ENCODE measurements at places on chromosomes 7 and 10.
A peak's percentile ranks its signal among the peaks of the same experiment; 100 is the strongest.

GRCh38 chr10:101767966-101768790 lies 7.7 kb downstream of the FGF8 start:
- no peak for DNase-seq

- DNase-seq, result no peak
Observed at GRCh38 chr10:102335184-102335583, 60.3 kb upstream of the NFKB2 start.

DNA sequence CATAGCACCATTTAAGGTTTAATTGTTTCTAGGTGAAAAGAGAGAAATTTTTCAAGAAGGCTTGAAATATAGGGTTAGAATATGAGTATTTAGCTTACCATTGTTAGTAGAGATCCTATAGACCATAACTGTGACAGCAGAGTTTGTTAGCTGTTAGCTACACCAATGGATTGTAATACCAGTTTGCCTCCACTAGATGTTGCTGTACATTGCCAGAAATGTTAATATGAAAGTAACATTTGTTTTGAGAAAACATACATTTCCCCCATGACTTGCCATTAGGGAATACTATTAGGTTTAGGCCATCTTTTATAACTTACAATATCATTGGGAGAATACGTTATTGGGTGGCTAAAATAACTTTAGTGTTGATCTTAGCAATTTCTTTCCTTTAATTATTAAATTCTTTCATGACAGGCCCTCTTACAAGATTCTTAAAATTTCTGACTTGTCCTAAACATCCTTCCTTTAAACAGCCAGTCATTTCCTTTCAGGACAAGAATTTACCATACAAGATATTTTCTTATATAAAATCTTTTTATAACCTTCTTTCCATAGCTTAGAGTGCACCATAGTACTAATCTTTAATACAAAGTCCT lies 39.5 kb downstream of the ZNF117 start:
- peak; percentile 4 for DNase-seq

DNA sequence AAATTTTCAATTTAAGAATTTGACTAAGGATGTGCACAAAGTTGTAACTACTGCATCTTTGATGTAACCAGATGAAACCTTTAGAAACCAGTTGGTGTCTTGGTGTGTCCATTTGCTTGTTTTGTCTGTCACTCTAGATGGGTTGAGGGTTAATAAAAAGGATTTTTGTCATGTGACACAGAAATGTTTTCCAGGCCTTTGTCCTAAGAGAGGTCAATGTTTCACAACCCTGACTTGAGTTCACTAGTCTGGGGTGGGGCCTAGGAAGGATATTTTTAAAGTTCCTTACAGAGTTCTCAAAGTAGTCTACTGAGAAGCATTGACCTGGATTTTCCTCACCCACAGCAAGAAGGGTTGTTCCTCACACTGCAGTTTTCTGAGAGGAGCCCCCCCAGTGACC lies 90.3 kb downstream of the HERPUD2 start:
- no peak for DNase-seq

DNA sequence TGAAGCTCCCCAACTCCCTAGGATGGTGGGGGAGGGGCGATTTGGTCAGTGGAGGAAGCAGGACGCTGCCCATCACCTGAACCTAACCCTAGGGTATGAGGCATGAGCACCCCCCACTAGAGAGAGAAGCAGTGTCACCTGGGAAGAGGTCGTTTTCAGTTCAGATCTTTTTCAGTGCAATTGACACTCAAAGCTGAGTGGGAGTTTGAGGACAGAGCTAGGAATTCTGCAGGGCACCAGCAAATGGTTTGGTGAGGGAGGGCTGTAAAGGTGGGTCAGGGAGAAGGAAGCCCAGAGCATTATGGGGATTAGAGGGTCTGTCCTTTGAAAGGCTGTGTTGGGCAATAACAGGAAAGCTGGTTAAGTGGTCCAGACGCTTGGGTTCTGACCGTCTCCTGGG lies 10.9 kb downstream of the BPGM start:
- no peak for DNase-seq

DNA sequence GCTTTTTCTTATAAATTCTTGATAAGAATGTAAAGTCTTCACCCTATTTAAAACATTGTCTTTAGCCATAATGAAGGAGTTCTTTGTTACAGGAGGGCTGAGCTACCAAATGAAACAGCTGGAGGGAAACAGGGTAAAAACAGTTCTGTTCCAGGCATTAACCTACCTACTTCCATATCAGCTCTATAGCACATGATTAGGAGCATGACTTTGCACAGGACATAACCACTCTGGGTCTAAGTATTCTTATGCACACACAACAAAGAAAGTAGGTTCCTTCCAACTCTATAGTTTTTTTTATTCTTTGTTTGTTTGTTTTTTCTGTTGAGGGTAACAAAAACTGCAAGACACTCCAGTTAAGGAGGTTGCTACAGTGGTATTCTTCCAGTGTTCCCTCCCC lies 52.7 kb downstream of the SCIN start:
- DNase-seq, result no peak

GRCh38 chr10:61471491-61471890 lies 18.3 kb upstream of the TMEM26 start:
- no peak for DNase-seq

DNA sequence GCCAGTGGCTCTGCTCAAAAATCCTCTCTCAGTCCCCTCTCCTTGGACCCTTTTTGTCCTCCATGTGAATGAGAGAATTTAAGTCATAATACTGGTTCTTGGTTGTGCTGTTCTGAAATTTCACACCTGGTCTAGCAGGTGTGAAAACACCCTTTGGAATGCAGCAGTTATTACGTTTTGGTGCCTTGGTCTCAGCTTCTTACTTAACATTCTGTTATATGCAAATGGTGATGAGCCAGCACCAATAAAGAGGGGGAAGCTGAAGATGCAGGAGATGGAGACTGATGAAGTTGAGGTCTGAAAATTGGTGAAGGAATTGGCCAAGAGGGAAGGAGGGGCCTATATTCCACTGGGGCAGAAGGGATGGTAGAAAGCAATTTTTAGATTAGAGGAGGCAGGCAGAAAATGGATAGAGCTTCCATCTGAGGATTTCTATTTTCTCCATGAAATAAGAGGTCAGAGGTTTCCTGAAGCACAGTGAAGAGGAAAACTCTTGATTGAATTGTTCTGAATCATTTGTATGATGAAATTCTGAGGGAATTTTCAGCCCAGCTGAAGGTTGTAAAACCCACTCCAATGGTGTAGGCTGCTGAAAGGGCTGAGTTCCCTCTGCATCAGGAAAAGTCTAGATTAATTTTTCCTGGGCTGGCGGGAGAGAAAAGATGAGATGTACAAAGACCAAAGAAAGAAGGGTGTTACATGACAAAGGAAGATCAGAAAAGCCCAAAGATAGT lies 94.0 kb upstream of the FAM180A start:
- no peak for DNase-seq

DNA sequence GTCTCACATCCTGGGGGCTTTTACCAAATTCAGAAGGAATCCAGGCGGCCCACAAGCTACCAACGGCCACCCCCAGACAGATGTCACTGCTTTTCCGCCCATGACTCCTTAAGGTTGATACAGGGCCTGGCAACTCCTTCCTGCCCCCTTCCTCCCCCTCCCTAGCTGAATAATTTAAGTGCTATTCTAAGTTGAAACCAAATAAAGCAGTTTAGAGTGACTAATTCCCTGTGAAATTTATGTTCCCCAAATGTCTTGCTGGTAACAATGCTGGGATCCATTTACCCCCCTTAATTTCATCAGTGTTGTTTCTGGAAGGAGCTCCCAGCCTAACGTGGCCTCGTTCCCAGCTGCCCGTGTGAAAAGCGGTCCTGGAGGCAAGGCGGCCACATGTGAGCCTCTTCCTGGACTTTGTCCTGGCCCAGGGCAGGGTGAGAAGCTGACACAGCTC lies 109.6 kb downstream of the TMEM130 start:
- DNase-seq, result no peak

DNA sequence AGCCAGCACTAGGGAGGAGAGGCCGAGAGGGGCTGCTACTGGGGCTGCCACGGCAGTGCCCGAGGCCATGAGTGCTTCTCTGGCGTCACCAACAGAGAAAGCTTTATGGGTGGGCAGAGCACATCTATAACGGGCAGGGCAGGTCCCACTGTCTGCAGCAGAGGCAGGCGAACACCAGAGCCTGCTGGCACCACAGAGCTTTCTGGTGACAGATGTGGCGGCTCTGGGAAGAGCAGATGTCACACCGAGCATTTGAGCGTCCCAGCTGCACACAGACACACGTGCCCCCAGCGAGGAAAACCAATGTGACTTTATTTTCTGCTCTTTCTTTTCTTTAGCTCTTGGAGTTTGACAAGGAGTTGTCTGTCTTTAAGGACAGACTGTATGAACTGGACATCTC lies 20.5 kb downstream of the NKX6-2 start:
- DNase-seq, result no peak

- DNase-seq, result no peak
Observed at GRCh38 chr7:12584930-12585329, 14.4 kb downstream of the SCIN start.

DNA sequence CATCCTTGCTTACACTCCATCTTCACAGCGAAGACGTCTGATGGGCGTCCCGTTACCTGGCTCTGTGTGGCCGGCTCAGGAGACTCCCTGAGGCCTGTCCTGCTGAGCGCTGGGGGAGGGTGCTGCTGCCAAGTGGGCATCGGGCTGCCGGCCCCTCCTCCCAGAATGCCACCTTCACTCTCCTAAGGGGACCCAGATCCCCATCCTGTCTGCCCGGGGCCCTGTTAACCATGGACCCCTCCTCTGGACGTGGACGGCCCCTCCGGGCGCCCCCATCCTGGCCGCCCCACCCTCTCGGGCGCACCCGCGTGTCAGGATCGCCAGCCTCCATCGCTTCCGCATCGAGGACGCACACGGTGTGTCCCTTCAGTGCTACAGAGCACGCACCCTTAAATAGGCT lies 7.3 kb upstream of the FOXL3 start:
- no peak for DNase-seq

GRCh38 chr7:74455928-74456327 lies 2.2 kb downstream of the GTF2IRD1 start:
- DNase-seq, result no peak

- no peak for DNase-seq
Observed at GRCh38 chr7:131196803-131197202, 130.9 kb upstream of the MKLN1 start.

GRCh38 chr10:77293347-77293746 lies 344.3 kb downstream of the KCNMA1 start:
- DNase-seq, result no peak

GRCh38 chr10:132460691-132461090 lies 63.7 kb downstream of the PWWP2B start:
- DNase-seq, result no peak

GRCh38 chr10:122543676-122544445 lies 16.7 kb upstream of the DMBT1 start:
- DNase-seq, result no peak

DNA sequence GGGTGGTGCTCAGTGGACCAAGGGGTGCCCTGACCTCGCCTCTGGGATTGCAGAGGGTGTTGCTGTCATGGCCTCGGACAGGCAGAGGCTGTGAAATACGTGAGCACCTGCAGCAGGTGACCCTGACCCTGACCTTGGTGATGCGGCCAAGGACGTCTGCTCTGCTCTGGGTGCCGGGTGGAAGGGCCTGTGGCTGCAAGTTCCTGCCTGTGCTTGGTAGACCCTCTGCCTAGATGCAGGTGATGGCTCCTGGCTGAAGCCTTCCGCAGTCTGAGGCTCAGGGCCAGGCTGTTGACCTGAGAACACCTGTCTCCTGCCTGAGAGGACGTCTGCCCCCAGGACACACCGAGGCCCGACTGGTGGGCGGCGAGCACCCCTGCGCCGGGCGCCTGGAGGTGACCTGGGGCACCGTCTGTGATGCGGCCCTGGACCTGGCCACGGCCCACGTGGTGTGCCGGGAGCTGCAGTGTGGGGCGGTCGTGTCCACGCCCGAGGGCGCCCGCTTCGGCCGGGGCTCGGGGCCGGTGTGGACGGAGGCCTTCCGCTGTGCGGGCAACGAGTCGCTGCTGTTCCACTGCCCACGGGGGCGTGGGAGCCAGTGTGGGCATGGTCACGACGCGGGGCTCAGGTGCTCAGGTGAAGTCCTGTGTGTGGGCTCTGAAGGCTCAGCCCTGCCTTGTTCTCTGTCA lies 4.4 kb downstream of the SCART1 start:
- no peak for DNase-seq

DNA sequence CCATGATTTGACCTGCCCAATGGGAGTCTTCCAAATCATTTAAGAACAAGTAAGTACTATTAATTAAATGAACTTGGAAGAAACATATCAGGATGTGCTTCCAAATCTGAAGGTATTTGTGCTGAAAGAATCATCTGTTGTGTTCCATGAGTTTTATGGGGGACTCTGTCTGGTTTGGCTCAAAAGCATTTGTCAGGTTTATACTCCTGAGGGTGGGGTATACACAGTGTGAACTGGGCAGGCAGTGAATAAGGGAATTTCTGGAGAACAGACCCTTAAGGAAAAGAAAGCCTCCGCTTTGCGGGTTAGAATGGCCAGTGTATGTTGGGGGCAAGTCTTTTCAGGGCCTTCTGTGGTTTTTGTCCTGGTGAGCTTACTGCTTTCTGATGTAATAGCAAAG lies 29.9 kb downstream of the TCF7L2 start:
- no peak for DNase-seq

- no peak for DNase-seq
Observed at GRCh38 chr10:8554574-8554973, 500.1 kb downstream of the GATA3 start.

DNA sequence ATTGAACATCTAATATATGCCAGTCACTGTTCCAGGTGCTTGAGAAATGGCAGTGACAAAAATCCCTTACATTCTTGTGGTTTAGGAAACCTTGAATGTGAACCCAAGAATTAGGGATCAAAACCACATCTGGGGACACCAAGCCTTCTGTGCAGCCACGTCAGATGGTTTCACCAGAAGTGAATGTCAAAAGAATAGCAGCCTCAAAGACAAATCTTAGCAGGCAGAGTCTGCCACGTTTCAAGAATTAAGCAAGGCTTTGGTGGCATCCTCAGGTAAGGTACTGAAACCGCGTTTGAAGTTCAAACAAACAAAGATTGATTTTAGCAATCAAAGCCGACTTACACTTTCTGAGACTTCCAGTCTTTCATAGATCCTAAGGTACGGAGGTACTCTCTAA lies 225.5 kb upstream of the GNAI1 start:
- DNase-seq, result no peak

GRCh38 chr10:2873769-2874168 lies 193.6 kb upstream of the PFKP start:
- DNase-seq, result no peak

GRCh38 chr7:149853157-149853556 lies 15.0 kb downstream of the ZNF862 start:
- DNase-seq, result no peak

- DNase-seq, result no peak
Observed at GRCh38 chr10:129961157-129961701, 2.8 kb downstream of the EBF3 start.

DNA sequence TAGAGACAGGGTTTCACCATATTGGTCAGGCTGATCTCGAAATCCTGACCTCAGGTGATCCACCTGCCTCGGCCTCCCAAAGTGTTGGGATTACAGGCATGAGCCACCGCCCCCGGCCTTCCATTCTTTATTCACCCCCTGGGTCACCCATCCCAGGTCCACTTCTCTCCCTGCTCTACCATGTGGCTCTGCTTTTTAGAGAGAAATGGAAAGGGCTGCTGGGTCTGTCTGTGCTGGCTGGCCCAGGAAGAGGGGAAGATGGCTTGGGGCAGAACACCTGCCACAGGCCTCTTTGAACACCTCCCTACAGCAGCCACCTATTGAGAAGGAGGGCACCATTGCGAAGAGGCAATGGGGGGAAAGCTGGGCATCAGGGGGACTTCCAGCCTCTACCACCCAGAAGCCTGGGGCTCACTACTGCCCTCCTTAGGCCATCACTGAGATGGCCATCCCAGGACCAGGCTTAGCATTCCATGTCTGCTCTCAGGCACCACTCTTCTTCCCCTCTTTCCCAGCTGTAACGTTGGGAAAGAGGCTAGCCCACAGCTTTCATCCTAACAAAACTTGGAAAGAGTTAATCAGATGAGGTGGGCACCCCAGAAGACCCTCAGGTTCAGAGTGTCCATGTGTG lies 256.3 kb downstream of the GRID1 start:
- no peak for DNase-seq

All from kidney epithelial cell (primary cell).